ENCODE measurements at places on chromosomes 5 and 9.

GRCh38 chr9:96612966-96613589, 6.6 kb downstream of the CDC14B start:
- no peak for DNase-seq
- H3K27me3 ChIP-seq = peaks cover 30% of the 10 kb centered on the region
- no peak overlapping the region for H3K4me3 ChIP-seq

GRCh38 chr9:77218612-77219011, 41.3 kb downstream of the VPS13A start:
- no peak for DNase-seq
- no peak overlapping the region for H3K27ac ChIP-seq
- no peaks in the 10 kb centered on the region for H3K36me3 ChIP-seq
- no peak overlapping the region for H3K4me3 ChIP-seq

DNA sequence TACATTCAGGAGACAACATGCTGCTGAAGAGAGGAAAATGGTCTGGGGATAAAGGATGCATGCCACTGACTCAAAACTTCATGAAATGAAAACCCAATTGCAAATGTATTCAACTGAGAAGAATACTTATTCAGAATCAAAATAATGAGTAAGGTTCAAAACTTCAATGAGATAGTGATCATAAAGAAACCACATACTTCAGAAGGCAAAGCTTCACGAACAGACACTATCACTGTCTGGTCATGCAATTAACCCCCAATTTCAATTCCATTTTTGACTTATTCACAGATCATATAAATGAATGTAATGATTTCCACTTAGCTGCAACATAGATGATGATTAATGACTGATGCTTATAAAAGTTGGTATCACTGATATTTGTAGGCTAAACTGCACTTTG, 33.0 kb upstream of the CTNNAL1 start:
- H3K27ac ChIP-seq = no peak overlapping the region
- H3K4me1 ChIP-seq = no peaks in the 10 kb centered on the region
- H3K4me3 ChIP-seq = no peak overlapping the region
- H3K36me3 ChIP-seq = peaks cover 66% of the 10 kb centered on the region

GRCh38 chr9:12413986-12414385, 279.2 kb upstream of the TYRP1 start:
- H3K4me3 ChIP-seq = no peak overlapping the region
- H3K36me3 ChIP-seq = no peaks in the 10 kb centered on the region
- no peaks in the 10 kb centered on the region for H3K27me3 ChIP-seq
- H3K4me1 ChIP-seq = no peaks in the 10 kb centered on the region
- DNase-seq = no peak
- H3K27ac ChIP-seq = no peak overlapping the region

DNA sequence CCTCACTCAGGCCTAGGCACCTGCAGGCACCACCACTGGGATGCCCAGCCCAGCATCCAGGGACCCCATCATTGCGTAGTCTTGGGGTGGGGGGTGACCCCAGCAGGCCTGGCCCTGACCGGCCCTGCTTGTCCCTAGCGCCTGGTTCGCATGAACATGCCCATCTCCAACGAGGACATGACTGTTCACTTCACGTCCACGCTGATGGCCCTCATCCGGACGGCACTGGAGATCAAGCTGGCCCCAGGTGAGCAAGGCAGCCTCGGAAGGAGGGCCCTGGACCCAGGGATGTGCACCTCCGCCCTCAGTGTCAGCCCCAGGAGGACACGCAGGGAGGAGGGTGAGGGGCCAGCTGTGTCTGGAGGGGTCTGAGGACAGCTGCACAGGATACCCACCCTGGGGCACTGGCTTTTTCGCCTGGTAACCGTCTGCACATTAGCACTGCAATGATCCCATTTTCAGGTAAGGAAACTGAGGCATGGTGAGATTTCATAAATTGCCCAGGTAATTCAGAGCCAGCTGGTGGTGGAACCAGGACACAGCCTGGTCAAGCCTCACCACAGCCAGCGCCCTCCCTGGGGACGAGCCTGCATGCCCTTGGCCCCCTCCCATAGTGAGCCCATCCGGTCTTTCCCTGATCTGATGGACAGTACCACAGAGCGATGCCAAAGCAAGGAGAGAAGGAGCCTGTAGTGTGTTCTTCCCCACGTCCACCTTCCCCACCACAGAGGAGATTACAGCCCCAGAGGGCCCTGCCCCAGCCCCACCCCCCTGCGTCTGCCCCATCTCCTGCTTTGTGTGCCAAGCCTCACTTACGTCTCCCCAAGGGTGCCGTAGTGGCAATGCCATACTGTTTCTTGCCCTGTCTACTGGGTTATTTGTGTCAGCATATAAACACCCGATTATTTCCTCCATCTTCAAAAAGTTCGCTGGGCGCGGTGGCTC, 228.3 kb downstream of the CACNA1B start:
- no peak overlapping the region for H3K27ac ChIP-seq
- H3K4me1 ChIP-seq = no peaks in the 10 kb centered on the region
- H3K36me3 ChIP-seq = no peaks in the 10 kb centered on the region
- peaks cover 4% of the 10 kb centered on the region for H3K27me3 ChIP-seq

DNA sequence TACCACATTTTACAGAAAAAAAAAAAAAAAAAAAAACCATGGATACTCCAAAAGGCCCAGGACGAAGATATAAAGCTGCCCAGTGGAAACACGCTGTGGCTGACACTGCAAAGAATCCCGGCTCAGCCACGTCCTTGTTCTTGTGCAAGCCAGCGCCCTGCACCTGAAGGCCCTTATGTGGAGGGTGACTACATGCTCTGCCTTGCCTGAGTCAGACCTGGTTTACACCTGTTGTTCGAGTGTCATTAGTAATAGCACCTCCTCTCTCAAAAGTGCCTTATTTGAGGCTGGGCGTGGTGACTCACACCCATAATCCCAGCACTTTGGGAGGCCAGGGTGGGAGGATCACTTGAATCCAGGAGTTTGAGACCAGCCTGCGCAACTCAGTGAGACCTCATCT, 54.3 kb upstream of the ZSWIM6 start:
- H3K4me3 ChIP-seq = no peak overlapping the region
- peak overlapping the region; percentile 95 for H3K27ac ChIP-seq
- peaks cover 81% of the 10 kb centered on the region for H3K4me1 ChIP-seq
- no peaks in the 10 kb centered on the region for H3K36me3 ChIP-seq

- no peaks in the 10 kb centered on the region for H3K27me3 ChIP-seq
- no peak overlapping the region for H3K27ac ChIP-seq
- DNase-seq = no peak
Measured at GRCh38 chr5:143384865-143385657, 18.4 kb downstream of the NR3C1 start.

- H3K36me3 ChIP-seq = no peaks in the 10 kb centered on the region
- no peaks in the 10 kb centered on the region for H3K27me3 ChIP-seq
- no peak for DNase-seq
- no peaks in the 10 kb centered on the region for H3K4me1 ChIP-seq
Measured at GRCh38 chr5:81948349-81948748, 23.5 kb upstream of the ATG10 start.

DNA sequence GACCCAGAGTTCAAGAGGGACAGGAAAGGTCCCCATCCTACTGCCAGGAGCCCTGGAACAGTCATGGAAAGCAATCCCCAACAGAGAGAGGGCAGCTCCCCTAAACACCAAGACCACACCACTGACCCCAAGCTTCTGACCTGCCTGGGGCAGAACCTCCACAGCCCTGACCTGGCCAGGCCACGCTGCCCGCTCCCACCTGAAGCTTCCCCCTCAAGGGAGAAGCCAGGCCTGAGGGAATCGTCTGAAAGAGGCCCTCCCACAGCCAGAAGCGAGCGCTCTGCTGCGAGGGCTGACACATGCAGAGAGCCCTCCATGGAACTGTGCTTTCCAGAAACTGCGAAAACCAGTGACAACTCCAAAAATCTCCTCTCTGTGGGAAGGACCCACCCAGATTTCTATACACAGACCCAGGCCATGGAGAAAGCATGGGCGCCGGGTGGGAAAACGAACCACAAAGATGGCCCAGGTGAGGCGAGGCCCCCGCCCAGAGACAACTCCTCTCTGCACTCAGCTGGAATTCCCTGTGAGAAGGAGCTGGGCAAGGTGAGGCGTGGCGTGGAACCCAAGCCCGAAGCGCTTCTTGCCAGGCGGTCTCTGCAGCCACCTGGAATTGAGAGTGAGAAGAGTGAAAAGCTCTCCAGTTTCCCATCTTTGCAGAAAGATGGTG, 31.6 kb downstream of the CD180 start:
- no peak overlapping the region for H3K4me3 ChIP-seq
- H3K4me1 ChIP-seq = peaks cover 19% of the 10 kb centered on the region
- H3K27me3 ChIP-seq = no peaks in the 10 kb centered on the region
- DNase-seq = no peak

GRCh38 chr5:65482736-65483545, 1.2 kb upstream of the ADAMTS6 start:
- peaks cover 20% of the 10 kb centered on the region for H3K4me1 ChIP-seq
- H3K4me3 ChIP-seq = peak overlapping the region; percentile 99
- no peaks in the 10 kb centered on the region for H3K27me3 ChIP-seq

DNA sequence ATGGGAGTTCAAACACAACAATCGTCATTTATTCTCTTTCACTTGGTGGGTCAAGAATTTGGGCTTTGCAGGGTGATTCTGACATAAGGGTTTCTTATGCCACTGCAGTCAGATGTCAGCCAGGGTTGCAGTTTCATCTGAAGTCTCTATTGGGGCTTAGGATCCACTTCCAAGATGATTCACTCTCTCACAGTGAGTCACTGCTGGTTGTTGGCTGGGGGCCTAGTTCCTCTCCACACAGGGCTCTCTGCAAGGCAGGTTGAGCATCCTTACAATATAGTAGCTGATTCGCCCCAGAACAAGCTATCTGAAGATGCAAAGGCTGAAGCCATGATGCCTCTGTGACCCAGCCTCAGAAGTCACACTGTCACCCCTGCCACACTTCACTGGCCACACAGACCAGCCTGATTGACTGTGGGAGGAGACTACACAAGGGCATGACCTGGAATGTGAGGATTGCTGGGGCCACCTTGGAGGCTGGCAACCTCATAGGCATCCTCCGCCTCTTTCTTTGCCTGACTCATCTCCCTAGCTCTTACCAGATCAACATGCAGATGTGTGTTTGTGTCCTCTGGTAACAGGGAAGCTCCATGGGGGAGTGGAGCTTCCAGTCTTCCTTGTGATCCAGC, 4.5 kb upstream of the CARD19 start:
- H3K27ac ChIP-seq = peak overlapping the region; percentile 37
- H3K4me3 ChIP-seq = no peak overlapping the region
- H3K36me3 ChIP-seq = no peaks in the 10 kb centered on the region
- no peaks in the 10 kb centered on the region for H3K27me3 ChIP-seq

DNA sequence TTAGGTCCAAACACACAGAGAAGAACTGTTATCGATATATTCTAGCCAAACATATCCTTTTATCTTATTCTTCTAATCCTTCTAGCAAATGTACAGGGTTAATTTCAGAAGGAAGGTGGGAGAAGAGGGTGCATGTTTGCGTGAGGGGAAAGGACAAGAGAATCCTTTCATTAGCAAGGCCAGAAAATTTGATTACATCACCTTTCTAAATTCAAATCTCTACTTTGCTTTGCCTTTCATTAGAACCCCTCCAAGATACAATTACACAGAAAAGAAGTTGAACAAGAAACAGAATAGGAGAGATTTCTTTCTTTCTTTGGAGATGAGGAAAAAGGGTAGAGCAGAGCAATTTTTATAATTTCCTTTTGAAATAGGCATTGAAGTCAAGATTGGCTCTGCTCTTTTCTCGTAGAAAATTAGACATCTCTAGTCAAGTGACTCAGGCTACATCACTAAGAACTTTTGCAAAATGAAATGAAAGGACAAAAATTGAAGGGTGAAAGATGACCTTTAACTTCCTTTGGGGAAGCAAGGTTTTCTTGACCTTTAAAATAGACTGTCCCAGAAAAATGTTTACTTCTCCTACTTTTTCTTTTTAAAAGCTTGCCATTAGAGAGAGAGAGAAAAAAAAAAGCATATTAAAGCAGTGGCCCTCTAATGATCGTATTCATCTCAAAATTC, 81.2 kb downstream of the TTLL11 start:
- H3K27ac ChIP-seq = no peak overlapping the region
- H3K4me3 ChIP-seq = no peak overlapping the region
- H3K36me3 ChIP-seq = no peaks in the 10 kb centered on the region

- no peak overlapping the region for H3K4me3 ChIP-seq
- no peak for DNase-seq
- no peak overlapping the region for H3K27ac ChIP-seq
Measured at GRCh38 chr5:101929628-101930027, 366.5 kb downstream of the SLCO4C1 start.

- no peak overlapping the region for H3K27ac ChIP-seq
- H3K4me1 ChIP-seq = no peaks in the 10 kb centered on the region
- no peaks in the 10 kb centered on the region for H3K27me3 ChIP-seq
- DNase-seq = no peak
- no peaks in the 10 kb centered on the region for H3K36me3 ChIP-seq
- H3K4me3 ChIP-seq = no peak overlapping the region
Measured at GRCh38 chr5:162711244-162711643, 643.7 kb downstream of the GABRG2 start.

- H3K27me3 ChIP-seq = no peaks in the 10 kb centered on the region
- H3K4me3 ChIP-seq = peak overlapping the region; percentile 96
- peaks cover 49% of the 10 kb centered on the region for H3K4me1 ChIP-seq
- peaks cover 41% of the 10 kb centered on the region for H3K36me3 ChIP-seq
- peak overlapping the region; percentile 90 for H3K27ac ChIP-seq
Measured at GRCh38 chr5:181243018-181243563, 615 bp downstream of the RACK1 start.

GRCh38 chr5:133785182-133785581, 172.8 kb upstream of the FSTL4 start:
- DNase-seq = no peak
- H3K4me3 ChIP-seq = no peak overlapping the region
- no peaks in the 10 kb centered on the region for H3K4me1 ChIP-seq
- H3K27ac ChIP-seq = no peak overlapping the region
- H3K36me3 ChIP-seq = no peaks in the 10 kb centered on the region

GRCh38 chr5:95375591-95375990, 15.6 kb upstream of the FAM81B start:
- H3K36me3 ChIP-seq = no peaks in the 10 kb centered on the region
- no peaks in the 10 kb centered on the region for H3K4me1 ChIP-seq
- no peak overlapping the region for H3K4me3 ChIP-seq
- H3K27me3 ChIP-seq = no peaks in the 10 kb centered on the region

DNA sequence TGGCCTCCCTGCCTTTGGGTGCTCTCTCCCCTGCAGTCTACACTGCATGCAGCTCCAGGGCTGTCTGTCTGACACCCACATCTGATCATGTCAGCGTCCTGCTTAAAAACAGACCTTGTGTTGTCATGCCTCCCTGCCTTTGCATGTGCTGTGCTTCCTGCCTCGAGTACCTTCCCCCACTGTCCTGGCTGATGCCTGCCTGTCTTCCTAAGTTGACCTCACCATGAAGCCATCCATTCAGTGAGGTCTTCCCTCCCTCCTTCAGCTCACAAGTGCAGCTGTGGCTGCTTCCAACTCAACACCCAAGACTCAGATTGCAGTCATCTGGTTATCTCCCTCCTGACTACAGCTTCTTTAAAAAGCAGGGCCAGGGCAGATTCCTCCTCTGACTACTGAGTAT, 5.5 kb downstream of the ANGPTL2 start:
- no peak for DNase-seq
- H3K4me3 ChIP-seq = no peak overlapping the region
- H3K27ac ChIP-seq = no peak overlapping the region
